Memory B cell (primary cell): ENCODE measurements at places on chromosomes 12 and 14.
A peak's percentile ranks its signal among the peaks of the same experiment; 100 is the strongest.

DNA sequence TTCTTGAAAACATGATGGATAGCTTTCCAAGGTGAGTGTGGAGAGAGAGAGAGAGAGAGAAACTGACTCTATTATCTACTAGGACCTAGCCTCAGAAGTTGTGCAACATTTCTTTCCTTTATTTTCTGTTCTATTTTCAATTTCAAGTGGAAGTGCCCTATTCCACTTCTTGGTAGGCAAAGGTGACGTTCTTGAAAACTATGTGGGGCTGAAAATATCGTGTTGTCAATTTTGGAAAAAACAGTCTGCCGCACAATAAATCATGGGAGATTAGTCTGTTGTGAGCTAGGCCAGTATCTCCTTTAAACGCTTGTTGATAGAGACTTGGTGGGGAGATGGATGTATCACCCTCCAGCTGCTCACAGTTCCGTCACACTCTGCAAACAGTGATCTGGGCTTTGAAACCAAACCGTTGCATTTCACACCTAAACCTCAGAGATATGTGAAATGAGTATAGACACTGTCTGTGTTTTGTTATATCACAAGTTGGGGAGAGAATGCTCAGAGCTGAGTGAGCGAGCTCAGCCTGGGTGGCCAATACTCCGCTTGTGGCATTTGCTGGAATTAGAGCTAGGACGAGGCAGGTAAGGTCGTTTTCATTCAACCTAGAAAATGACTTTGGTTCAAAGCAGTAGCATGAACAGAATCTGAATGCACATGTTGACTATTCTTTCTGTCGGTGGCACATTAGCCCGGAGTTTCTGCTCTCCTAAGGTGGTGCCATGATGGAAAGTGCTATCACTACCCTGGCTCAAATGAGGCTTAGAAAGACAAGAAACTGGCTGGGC, 75.1 kb upstream of the ST8SIA1 start:
- DNase-seq: no peak

GRCh38 chr12:70487440-70487839, 121.3 kb downstream of the KCNMB4 start:
- DNase-seq: peak; percentile 20

- no peak for DNase-seq
These were observed 15.2 kb upstream of the EAPP start for GRCh38 chr14:34554540-34555250.

DNA sequence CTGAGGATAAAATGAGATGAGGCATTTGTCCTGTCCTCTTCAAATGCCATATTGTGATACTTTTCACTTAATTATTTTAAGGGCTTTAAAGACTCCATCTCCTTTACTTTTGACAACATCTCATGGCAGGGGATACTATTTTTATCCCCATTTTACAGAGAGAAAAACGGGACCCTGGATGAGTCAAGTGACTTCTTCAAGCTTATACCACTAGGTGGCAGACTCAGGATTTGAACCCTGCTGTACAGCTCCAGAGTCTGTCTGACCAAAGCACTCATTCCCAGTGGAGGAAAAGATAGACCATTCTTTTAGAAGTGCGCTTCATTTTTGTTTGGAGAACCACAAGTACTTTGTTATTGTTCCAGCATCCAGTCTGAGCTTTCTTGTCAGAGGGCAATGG, 1.7 kb upstream of the SMOC1 start:
- no peak for DNase-seq

GRCh38 chr12:50985322-50985721, 33.0 kb downstream of the HIGD1C start:
- DNase-seq: no peak

- no peak for DNase-seq
These were observed 152.8 kb upstream of the PTPRQ start for GRCh38 chr12:80291108-80291754.

DNA sequence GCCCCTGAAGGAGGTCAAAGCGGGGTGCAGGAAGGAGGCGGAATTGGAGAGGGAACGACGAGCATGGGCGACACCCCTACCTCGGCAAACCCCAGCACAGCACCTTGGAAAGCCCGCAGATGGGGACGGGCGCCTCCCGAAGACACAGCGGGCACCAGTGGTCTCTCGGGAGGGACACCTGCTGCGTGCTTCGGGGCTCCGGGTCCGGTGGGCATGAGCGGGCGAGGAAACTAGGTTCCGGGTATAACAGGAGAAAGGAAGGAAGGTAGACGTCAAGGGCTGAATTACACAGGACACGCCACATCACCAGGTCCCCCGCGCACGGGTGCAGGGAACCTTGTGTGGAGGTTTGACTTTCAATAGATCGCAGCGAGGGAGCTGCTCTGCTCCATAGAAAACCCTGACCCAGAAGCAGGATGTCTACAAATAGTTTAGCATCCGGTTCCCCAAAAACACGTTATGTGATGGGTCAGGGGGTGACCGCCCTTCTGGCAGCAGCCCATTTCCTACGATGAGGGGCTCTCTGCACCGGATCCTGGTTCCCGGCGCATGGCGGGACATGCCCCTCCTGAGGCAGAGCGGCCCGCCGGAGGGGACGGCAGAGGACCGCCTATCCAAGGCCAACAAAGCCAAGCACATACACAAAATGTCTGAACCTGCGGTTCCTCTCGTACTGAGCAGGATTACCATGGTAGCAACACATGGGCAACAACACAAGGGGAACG, 196.9 kb downstream of the ALG10 start:
- DNase-seq: no peak
